RCC 7860 (cell line): ENCODE measurements at places on chromosomes 7 and 10.

GRCh38 chr10:24132741-24133140, 76.2 kb upstream of the KIAA1217 start:
- DNase-seq = no peak

- no peak for DNase-seq
Measured at GRCh38 chr7:108335269-108335918, 120.8 kb downstream of the NRCAM start.

DNA sequence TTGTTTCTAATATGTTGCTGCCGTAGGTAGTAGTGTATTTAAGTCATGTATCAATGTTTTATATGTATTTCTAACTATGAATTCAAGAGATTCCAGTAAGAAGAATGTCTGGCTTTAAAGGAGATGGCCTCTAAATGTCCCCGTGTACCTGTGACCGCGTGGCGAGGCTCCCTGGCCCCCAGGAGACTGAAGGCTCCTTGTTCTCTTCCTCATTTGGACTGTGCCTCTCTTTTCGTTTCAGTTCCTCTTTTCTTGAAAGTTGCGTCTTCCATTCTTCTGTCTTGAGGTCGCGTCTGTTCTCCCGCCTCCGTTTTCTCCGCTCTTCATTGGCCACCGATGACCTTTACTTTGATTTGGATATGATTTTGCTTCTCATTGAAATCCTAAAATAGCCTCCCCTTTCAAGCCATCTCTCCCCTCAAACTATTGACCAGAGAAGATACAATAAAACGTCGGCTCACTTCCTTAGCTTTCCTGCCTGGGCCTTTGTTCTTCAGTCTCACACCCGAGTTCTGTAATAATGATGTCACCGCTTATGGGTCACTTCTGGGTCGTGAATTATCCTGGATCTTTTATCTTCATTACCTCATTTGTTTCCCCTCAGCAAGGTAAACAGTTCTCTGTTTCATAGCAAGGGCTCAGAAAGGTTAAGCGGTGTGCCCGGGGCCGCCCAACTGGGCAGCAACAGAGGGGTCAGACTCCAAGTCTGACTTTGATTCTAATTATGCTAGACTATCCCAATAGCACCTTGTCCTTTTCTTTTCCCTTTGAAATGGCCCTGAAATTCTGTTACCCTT, 28.7 kb downstream of the WIPI2 start:
- no peak for DNase-seq

GRCh38 chr7:155278921-155279320, 18.8 kb upstream of the INSIG1 start:
- DNase-seq = no peak

DNA sequence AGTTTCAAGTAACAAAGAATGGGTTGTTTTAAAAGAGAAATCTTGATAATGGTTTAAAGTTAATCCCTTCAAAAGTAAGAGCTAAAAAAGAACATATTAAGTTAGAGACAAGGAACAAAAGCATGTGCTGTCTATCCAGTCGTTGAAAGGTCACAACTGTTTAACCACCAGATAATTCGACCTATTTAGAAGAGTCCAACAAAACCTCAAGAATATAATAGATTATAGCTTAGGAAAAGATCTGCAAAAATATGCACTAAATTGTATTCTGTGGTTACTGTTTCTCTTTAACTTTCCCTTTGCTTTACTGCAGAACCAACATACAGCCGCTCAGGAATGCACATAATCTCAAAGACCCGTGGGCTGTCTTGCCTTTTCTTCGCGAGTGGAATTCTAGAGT, 74.9 kb downstream of the PCGF5 start:
- DNase-seq = no peak

GRCh38 chr10:110364531-110364937, 59.8 kb upstream of the SMNDC1 start:
- peak; percentile 31 for DNase-seq

- DNase-seq = peak; percentile 68
Measured at GRCh38 chr10:116722736-116723427, 19.5 kb downstream of the HSPA12A start.

DNA sequence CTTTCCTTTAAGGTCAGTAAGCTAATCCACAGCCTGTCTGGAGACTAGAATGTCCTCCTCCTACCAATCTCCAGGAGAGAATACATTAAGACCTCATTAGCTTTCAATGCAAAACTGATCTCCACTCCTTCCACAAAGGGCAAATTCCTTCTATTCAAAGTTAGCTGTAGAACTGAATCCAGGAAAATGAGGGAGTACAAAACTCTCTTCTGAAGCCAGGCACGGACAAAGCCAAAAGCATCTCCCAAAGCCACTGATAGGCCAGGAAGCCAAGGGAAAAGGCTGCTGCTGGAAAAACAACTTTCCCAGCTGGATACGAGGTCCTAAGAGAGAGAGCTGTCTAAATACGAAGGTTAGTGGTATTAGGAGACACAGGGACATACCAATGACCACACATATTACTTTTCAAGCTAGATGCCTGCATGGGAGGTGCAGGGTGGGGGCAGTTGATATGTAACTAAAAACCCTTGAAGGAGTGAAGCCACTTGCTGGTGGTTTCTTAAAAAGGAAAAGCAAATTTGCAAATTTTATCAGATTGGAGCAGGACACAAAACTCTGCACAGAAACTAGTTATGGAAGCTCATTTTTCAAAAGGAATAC, 43.6 kb downstream of the MKX start:
- DNase-seq = no peak

DNA sequence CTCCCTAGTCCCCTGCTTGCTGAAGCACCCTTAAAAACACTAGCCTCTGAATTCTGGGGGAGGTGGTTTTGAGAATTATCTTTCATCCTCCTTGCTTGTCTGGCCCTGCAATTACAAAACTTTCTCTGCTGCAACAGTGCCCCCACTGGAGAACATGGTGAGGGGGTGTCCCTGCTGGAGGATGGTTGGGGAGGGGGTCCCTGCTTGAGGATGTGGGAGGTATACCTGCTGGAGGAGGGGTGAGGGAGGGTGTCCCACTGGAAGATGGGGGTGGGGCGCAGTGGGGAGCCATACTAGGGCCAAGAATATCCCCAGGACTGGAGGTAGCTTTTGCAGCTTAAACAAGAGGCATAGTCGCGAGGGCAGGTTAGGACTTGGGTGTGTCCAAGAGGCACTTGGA, 3.2 kb upstream of the POLM start:
- DNase-seq = no peak

- no peak for DNase-seq
Measured at GRCh38 chr7:115631782-115632181, 398.8 kb downstream of the TFEC start.

DNA sequence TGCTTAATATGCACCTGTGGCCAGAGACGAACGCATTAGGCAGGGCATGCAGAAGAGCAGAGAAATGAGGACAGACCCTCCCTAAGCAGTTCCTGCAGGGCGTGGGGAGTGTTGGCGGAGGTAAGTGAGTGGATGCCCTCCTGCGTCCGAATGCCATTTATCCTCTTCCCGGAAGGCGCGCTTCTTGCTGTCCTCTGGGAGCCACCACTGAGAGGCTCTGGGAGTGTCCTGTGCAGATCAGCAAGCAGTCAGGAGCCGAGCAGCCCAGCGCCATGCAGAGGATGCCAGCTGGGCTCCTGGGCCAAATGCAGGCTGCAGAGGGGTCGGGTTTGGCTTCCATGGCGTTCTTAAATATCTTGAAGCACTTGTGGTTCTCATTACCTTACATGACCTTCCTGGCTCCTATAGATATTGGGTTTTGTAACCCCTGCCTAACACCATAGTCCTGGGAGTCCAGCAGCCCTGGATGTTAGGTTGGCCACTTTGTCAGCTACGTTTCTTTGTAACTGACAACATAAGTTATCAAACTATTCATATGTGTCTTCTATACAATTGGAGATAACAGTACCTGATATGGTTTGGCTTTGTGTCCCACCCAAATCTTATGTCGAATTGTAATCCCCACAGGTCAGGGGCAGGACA, 30.0 kb upstream of the SLIT1 start:
- no peak for DNase-seq

DNA sequence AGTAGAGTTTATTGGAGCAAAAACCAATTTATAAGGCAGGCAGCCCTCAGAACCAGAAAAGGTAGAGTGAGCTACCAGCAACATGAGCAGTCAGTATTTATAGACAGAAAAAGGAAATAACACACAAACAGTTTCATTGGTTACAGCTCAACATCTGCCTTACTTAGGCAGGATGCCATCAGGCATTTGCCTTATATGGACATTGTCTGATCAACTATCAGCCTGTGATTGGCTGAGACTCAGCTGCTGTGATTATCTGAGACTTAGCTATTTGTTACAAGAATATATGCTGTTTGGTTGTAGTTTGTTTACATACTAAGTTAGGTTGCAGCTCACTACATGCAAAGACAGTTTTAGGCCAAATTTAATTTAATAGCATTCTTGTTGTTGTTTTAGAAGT, 60.4 kb upstream of the CDK1 start:
- no peak for DNase-seq

DNA sequence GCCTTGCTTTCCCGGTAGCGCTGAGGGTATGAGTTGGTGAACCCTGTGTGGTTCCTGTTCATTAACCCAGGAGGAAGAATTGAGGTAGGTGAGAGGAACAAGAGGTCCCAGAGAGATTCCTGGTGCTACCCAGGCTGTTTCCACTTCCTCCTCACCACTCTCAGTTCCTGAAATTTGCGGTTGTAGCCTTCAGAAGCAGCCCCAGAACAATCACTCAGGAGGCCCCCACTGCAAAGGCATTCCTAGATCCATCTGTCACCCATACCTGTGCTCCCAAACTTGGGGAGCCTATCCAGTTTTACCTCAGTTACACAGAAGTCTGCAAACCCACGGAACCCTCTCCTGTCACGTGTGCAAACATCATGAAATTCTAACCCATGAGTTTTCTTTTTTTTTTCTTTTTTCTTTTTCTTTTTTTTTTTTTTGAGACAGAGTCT, 9.0 kb upstream of the PIP4K2A start:
- no peak for DNase-seq

GRCh38 chr7:83976302-83976701, 218.3 kb downstream of the SEMA3A start:
- peak; percentile 30 for DNase-seq
